DMS79 (cell line): ENCODE measurements at places on chromosomes 7 and 10.

- DNase-seq = no peak
Measured at GRCh38 chr10:120262857-120263547, 194.0 kb upstream of the PLPP4 start.

- DNase-seq = no peak
Measured at GRCh38 chr7:42935861-42936260, 3.7 kb downstream of the MRPL32 start.

DNA sequence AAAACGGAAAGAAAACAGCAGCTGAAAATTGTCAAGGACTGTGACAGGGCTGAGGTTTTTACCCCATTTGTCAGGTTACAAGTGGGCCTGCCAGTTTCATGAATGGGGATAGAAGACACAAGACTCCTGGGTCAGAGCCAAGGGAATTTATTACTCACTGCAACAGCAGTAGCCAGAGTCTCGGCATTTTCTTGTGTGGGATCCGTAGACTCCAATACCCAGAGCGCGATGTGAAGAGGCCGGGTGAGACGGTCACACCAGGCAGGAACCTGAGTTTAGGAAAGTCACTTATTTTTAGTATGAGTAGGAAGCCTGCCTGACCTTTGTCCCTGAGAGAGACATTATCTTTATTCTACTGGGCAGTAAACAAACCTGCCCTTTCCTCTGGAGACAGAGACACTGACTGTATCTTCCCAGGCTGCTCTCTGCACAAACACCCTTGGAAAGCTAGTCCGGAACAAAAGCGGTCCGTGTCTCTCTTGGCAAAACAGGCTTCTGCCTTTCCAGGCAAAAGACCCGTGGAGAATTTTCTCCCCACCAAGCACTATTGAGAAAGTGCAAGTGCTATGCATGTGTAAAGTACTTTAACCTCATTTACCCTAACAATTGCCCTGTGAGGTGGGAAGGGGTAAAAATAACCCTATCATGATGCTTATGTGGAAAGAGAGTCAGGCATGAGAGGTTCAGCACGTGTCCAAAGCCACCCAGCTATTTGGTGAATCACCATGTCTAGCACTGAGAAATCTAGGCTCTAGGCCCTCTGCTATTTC lies 58.4 kb downstream of the JCAD start:
- DNase-seq = no peak

GRCh38 chr10:31832261-31832660 lies 96.4 kb downstream of the ARHGAP12 start:
- no peak for DNase-seq

DNA sequence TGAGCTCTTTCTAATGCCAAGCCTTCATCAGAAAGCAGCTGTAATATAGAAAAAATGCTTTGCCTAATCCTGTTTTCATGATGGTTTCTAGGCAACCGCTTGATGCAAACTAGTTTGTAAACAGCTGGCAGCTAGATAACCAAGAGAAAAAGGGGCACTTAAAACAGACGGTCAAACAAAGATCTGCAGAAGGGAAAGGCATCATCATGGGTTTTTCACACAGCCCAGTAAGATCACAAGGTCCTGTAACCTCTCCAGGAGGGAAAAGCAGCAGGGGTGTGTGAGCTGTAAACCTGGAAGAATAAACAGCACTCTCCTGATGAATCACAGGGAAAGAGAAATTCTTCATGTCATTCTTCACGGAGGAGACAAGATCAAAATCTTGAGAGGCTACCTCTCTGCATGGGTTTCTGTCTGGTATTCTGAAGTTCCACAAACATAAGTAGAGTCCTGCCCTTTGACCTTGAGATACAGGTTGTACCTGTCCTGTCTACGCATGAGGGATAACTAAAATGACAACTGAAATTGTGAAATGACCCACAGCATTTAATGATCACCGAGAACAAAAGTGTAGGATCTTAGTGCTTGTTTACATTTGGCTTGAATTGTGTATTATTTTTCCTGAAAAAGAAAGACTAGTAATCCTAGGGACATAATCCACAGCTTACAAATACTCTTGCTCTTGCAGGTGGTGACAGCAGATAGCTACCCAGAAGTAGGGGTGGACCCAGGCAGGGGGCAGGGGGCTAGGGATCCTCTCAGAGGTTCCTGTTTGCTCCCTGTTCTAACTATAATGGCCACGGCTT lies 48.0 kb downstream of the CREB3L2 start:
- peak; percentile 20 for DNase-seq

- no peak for DNase-seq
Measured at GRCh38 chr10:2920637-2921036, 146.7 kb upstream of the PFKP start.

- no peak for DNase-seq
Measured at GRCh38 chr10:78437407-78437768, 403.7 kb downstream of the RPS24 start.

DNA sequence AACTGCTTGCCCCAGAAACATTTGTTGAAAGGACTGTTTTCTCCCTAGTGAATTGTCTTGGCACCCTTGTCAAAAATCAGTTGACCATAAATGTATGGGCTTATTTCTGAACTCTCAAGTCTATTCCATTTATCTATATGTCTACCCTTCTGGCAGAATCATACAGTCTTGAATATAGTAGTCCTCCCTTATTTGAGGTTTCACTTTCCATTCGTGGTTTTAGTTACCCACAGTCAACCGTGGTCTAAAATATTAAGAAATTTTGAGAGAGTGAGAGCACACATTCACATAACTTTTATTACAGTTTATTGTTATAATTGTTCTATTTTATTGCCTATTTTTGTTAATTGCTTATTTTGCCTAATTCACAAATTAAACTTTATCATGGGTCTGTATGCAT lies 17.4 kb upstream of the CEP41 start:
- DNase-seq = no peak

- no peak for DNase-seq
Measured at GRCh38 chr7:139619367-139619657, 95.8 kb downstream of the CLEC2L start.
